HuH-7 (cell line): ENCODE measurements at places on chromosomes 2 and 18.

DNA sequence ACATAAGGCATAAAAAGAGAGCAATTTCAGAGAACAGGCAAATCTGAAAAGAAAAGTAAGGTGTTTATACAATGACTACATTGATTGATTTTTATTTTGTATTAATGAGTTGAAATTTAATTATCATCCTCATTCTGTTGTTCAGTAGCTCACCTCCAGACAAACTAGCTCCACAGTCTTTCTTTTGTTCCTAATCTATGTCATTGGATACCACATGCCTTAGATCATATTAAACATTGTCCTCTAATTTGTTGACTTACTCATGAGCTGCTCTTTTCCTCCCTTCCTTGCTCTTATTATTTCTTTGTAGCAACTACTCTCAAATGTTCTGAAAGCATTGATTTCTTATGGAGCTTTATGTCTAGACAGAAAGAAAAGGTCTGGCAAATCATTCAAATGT lies 185.5 kb upstream of the ZSWIM2 start:
- DNase-seq: no peak

- no peak for DNase-seq
These were observed 33.7 kb upstream of the RNF152 start for GRCh38 chr18:61926532-61926931.

- no peak for DNase-seq
These were observed 178.8 kb downstream of the PRKCE start for GRCh38 chr2:45830322-45830721.

GRCh38 chr2:73285159-73285739 lies 971 bp upstream of the FBXO41 start:
- no peak for DNase-seq

DNA sequence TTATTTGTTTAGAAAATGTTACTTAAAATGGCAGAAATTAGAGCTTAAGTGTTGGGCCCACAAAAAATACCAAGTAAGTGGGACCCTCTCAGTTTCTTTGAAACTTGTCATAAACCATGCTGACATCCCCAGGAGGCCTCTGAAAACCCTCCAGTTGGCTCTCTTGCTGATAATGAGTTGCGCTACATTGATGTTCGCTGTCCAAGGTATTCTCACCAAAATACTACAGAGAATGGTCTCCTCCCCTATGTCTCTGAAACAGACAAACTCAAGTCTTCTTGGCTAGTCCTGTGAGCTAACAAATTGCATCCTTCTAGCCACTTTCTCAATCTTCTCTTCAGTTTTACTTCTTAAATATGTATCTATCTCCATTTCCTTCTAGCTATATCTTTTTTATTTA lies 669.4 kb downstream of the IRS1 start:
- no peak for DNase-seq
